Activated naive CD4-positive, alpha-beta T cell treated with anti-CD3 and anti-CD28 coated beads, Interleukin-2, amount 50 U/mL, for 72 hours (primary cell): ENCODE measurements at places on chromosomes 11 and 22. TPM values are rescaled to one million over a fixed set of nuclear protein-coding genes. Genes with fewer than 3 reads are reported as not detected.

DNA sequence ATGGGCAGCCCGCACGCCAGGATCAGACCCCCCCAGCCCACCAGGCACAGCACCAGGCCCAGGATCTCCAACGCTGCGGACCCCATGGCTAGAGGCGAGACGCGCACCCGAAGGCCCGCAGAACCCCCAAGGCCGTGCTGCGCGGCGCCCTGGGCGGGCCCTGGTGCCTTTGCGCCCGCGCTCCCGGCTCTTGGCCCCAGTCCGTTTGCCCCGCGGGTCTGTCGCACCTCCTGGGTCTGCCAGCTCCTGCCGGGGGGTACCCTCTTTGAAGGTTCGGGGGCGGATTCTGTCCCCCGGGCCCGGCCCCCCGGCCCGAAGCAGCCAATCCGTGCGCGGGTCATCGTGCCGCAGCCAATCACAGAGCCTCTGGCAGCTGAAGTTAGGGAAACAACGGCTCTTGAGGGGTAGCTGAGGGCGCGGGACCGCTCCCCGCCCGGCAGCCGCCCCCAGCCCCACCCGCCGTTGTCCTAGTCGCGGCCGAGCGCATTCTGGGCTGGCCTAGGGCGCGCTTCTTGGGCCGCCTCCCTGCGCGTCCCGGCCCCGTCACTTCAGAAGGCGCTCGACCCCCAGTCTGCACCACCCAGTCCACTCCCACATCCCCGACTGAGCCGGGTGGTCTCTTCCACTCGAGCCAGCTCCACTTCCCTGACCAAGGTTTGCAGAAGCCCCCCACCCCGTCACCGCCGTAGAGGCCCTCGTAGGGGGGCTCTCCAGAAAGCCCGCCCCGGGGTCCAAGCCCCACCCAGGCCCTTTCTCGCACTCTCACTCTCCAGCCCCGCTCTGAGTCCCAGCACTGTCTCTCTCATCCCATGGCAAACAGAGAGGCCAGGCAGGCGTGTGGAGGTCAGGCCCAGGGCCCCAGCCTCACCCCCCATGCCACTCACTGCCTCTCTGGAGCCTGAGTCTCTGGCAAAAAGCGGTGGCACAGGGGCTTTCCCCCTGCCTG, at the start of gene CLDN5:
Gene CLDN5 (minus strand): TSS at position 241 of the 946 bp plus-strand sequence. CDS start 155 bp downstream, at position 86.
- peak; percentile 31 for DNase-seq

DNA sequence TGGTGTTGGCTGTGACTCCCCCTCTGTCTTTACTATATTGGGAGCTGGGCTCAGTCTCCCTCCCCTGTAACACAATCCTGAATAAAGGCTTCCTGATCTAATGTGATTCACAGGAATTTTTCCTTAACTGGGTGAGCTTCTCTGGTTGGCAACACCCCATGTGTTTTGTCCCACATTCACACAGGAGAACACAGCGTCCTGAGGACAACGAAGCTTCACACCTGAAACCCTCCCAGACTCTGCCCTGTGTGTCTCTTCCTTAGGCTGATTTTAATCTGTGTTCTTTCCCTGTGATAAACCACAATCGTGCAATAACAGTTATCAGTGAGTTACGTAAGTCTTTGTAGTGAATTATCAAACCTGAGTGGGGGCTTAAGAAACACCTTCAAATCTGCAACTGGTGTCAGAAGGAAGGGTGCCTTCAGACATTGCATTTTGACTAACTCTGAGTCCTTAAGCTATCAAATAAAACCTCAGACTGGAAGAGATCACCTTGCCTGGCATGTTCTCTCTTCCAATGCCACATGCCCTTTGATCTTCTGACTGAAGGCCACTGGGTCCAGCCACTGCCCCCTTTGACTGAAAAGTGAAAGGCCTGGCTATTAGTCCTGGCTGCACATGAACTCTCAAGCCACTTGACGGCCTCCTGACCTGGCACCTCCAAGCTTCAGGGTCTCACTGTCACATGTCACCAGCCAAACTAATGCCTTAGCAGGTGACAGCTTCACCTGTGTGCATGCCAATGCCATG, 17.3 kb downstream of the APOL3 start:
- DNase-seq, result no peak

- no peak for DNase-seq
These were observed 49.7 kb downstream of the ADAMTS15 start for GRCh38 chr11:130498181-130498580.

DNA sequence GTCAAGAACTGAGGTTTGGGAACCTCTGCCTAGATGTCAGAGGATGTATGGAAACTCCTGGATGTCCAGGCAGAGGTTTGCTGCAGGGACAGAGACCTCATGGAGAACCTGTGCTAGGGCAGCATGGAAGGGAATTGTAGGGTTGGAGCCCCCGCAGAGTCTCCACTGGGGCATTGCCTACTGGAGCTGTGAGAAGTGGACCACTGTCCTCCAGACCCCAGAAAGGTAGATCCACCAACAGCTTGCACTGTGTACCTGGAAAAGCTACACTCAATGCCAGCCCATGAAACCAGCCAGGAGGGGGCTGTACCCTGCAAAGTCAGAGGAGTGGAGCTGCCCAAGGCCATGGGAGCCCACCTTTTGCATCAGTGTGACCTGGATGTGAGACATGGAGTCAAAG, 29.5 kb downstream of the CHST1 start:
- DNase-seq, result no peak

DNA sequence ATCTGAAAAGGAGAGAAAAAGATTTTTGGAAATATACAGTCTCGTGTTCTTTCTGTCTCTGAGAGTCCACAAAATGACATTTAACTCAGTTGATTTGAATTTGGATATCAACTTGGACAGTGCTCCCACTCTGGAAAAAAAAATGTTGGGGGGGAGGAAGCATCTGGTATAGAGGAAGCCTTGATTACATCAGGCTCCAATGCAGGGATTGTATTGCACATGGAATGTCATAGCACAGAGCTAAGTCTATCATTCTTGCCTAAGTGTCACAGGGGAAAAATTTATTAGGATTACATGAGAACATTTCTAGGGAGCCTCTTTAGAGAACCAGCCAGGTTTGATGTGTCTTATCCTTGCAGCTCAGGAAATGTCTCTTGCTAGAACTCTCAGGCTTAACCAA, 23.0 kb downstream of the MS4A6A start:
- no peak for DNase-seq

DNA sequence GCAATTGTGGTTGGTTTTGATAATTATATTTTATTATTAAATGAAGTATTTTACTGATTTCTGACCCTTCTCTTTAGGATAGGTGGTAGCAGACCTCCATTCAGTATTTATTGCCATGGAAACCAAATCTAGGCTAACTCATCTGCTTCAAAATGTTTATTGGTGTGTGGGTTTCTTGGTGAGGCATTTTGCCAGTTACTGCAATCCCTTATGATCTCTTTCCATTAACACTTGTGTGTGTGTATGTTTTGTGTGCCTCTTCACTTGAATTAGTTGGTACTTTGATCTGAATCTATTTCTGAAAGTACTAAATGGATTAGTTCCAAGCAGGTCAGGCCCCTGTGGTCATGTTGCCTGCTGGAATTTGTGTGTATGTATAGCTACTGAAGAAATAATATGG, 184.4 kb upstream of the C11orf87 start:
- DNase-seq, result no peak

- no peak for DNase-seq
These were observed 15.9 kb downstream of the TTLL12 start for GRCh38 chr22:43171019-43171491.

GRCh38 chr11:130416530-130416882, 11.9 kb downstream of the ADAMTS8 start:
- no peak for DNase-seq

DNA sequence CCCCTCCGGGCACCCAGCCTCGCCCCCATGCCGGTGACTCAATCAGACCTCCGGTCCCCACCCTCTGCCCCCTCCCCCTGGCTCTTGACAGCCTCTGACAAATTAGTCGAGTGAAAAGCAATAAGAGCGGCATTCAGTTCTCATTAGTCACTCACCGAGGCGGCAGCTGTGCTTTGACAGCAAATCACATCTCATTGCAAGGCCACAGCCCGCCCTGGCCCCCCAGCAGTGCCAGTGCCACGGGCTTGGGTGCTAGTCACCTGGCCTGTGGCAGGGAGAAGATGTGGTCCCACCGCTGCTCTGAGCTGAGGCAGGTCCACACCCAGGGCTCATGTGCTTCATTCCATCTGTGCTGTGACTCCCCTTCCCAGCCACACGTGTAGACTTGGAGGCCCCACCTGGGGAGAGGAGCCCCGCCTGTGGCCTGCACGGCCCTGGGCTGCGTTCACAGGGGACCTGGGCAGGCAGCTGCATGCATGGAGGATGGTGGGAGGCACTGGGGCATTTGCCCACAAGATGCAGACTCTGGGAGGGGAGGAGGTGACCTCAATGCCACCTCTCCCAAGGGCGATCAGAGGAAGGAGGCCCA, 7.4 kb upstream of the TH start:
- no peak for DNase-seq

- DNase-seq, result peak; percentile 83
These were observed 6.8 kb upstream of the FAM111A start for GRCh38 chr11:59135648-59136461.

GRCh38 chr11:123760894-123761293, 6.6 kb upstream of the OR6X1 start:
- no peak for DNase-seq

GRCh38 chr22:31537019-31537535, 40.7 kb downstream of the SFI1 start:
- peak; percentile 40 for DNase-seq

- DNase-seq, result no peak
These were observed 23.0 kb downstream of the LARGE2 start for GRCh38 chr11:45945397-45945999.

DNA sequence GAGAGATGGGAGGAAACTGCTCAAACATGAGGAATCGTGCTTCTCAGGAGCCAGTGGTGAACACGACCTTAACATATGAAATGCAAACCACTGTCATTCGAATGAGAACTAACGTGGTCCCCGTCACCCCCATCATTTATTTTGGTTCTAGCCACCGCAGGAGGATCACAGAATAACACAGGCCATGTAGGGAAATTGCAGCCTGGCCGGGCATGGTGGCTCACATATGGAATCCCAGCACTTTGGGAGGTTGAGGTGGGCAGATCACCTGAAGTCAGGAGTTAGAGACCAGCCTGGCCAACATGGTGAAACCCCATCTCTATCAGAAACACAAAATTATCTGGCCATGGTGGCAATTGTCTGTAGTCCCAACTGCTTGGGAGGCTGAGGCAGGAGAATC, 27.1 kb downstream of the KRTAP5-5 start:
- DNase-seq, result no peak

- DNase-seq, result no peak
These were observed 33.2 kb downstream of the IRAG1 start for GRCh38 chr11:10660323-10660722.

GRCh38 chr11:66056501-66056900, 4.3 kb downstream of the SF3B2 start:
- no peak for DNase-seq

GRCh38 chr11:103370076-103370475, 260.9 kb downstream of the DYNC2H1 start:
- DNase-seq, result no peak

DNA sequence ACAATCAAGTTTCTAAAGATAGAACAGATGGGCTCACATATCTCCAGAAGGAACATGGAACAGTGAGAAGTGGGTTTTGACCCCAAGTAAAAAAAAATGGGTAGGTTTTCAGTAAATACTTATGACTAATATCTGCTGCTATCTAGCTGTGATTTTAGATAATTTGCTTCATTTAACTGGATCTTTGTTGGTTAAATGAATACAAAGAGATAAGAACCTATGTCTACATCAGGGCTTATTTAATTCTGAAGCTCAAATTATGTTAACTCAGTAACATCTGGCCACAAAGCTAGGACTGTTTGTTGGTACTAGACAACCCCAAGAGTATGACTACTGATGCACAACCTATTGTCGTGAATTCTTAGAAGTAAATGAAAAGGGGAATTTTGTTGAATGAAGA, 144.4 kb upstream of the SESN3 start:
- DNase-seq, result no peak

GRCh38 chr11:34576331-34576730, 44.6 kb upstream of the EHF start:
- DNase-seq, result no peak

OR5A1 gene
- total RNA-seq, result not detected

ELP4 gene
- total RNA-seq, result 22.7 TPM

CNGA4 gene
- 0.21 TPM for total RNA-seq

FOLR1 gene
- total RNA-seq, result not detected

MPEG1 gene
- total RNA-seq, result not detected

MGAT3 gene
- total RNA-seq, result 2.8 TPM

OR52A1 gene
- total RNA-seq, result not detected

FGF3 gene
- total RNA-seq, result not detected

NPAS4 gene
- 0.09 TPM for total RNA-seq

CCDC116 gene
- total RNA-seq, result 0.54 TPM

OR8U1 gene
- not detected for total RNA-seq
